ENCODE measurements at places on chromosomes 11 and 22.

DNA sequence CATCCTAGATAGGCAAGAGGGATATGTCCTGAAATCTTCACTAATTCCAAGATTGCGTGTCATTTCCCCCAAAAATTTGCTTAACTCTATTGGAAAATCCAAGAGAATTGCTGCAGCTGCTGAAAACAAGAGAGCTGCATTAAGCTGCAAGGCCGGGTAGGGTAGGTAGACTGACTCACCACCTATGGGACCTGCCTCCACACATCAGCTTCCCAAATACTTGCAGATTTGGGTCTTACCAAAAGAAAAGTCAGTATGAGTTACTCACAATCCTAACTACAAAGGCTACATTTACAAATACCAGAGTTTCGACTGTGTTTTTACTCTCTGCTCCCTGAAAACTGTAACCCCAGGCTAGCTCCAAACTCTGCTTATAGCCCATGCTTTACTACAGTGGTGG is 142.5 kb upstream of the TEAD1 start:
- DNase-seq: no peak

GRCh38 chr11:99148352-99148751 is 127.6 kb downstream of the CNTN5 start:
- no peak for DNase-seq

DNA sequence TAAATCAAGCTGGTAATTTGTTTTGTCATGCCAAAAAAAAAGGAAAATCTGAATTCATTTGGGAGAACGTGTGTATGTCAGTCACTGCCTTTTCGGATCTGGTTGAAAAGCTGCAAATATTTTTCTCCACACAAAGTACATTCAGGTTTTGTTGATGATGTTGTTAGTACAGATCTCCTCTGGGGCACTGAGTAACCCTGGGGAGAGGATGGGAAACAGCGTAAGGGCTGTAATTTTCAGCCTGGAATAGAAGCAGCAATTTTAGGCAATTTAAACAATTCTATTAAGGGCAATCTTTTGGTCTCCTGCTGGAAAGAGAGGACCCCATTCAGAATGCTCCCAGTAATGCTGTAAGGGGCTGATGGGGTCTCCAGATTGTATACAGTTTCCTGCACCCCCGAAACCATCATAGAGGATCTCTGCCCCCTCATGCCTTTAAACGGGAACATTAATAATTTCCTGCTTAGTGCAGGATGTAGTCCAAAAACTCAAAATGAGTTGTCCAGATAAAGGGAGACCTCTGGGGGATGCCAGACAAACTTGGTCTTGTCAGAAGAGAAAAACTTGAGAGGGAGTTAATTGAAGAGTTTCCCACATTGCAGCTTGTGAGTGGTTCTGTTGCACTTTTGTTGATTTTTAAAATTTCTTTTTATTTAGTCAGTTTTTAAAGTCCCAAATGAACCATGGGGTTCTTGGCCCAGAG is 132.3 kb downstream of the COMMD9 start:
- no peak for DNase-seq

DNA sequence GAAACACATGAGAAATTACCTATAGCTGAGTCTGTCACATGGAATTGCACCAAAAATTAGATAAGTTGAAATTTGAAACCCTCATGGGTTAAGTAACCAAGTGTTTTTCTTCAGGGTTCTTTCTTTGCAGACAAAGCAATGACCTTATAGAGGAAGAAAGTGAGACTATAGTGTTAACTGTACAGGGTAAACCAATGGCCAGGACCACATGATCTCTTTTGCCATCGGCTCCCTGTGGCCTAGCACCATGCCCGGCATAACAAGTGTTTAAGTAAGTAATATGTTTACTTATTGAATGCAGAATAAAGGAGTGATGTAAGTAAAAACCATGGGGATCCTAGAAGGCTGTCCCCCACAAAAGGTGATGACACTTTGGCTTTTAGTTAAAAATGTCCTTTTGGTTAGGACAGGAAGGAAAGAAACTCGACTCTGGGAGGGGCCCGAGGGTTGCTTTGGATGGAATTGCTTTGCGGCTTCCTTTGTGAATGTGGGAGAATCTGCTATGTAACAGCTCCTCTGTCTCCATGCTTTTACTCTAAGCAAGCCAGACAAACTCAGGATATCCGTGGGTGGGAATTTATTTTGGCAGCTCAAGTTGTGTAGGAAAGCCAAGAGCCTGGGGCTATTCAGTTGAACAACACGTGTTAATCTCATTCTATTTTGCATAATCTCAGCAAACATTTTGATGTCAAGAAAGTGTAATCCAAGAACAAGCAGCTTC is 454.7 kb downstream of the INSC start:
- DNase-seq: no peak

DNA sequence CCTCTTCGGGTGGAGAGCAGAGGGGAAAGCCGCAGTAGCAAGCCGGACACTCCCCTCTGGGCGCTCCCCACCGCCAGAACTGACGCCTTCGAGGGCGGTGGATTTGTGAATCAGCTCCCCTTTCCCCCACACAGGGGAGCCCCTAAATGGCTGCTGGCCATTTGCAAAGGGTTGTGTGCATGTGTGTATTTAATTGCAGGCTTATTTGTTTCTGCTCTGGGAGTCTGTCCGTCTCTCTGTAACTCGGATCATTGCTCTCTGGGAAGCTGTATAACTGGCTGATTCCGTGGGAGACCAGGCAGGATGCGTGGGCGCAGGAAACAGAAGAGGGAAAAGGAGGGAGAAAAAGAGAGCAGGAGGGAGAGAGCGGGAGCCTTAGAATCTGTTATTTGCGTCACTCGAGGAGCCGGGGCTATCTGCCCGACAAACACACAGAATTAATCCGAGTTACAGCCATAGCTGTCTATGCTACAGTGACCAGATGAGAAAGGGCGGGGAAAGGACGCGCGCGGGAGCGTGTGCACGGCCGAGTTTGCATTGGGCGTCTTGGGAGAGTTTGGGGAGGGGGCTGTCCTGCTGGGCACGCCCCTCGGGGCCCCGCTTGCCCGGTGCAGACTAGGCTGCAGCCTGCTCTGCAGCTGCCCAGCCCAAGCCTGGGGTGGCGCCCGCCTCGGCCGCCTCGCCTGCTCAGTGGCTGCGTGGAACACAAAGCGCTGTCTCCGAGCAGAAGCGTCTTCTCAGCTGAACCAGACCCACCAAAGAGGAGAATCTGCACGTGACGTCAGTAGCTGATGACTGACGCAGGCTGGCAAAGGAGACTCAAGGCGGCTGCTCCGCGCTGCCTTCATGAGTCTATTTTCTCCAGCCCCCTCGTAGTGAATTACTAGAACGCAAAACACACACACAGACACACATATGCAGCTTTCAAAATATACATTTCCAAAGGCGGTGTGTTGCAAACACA is 105.3 kb upstream of the HSD17B12 start:
- no peak for DNase-seq

DNA sequence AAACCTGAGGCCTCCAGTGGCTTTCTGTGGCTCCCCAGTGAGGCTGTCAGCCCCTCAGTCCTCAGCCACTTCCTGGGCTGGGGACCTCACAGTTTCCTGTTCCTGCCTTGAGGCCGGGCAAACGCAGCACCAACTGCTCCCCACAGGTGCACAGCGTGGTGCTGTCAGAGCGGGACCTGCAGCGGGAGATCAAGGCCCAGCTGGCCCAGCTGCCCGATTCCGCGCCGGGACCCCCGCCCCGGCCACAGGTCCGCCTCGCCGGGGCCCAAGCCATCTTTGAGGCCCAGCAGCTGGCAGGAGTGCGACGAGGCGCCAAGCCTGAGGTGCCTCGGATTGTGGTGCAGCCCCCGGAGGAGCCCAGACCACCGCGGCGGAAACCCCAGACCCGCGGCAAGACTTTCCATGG is 5.4 kb downstream of the TBC1D10C start:
- DNase-seq: no peak

- peak; percentile 83 for DNase-seq
Observed at GRCh38 chr11:66568124-66568916, at the start of gene CTSF. TSS of gene CTSF (minus strand) at chr11:66568606. CDS start at chr11:66568486, 120 bp downstream.

- DNase-seq: no peak
Observed at GRCh38 chr22:50691521-50691920, 18.9 kb downstream of the SHANK3 start.

- DNase-seq: no peak
Observed at GRCh38 chr11:128182844-128183243, 404.5 kb downstream of the ETS1 start.

- no peak for DNase-seq
Observed at GRCh38 chr11:128720522-128720985, 26.7 kb downstream of the FLI1 start.

GRCh38 chr11:16984229-16984628 is 30.0 kb downstream of the PLEKHA7 start:
- no peak for DNase-seq

GRCh38 chr11:128632141-128632791 is 44.9 kb upstream of the ETS1 start:
- no peak for DNase-seq

GRCh38 chr22:46173152-46173551 is 22.8 kb downstream of the PPARA start:
- no peak for DNase-seq

- DNase-seq: no peak
Observed at GRCh38 chr22:39176143-39176713, 23.7 kb upstream of the CBX7 start.

- DNase-seq: no peak
Observed at GRCh38 chr11:55902308-55902707, 12.1 kb downstream of the OR5W2 start.

GRCh38 chr22:39204216-39204615 is 40.6 kb downstream of the PDGFB start:
- DNase-seq: no peak
